ENCODE measurements at places on chromosomes 6 and 20.

GRCh38 chr6:22421198-22421597 lies 124.4 kb upstream of the PRL start:
- no peak for DNase-seq

GRCh38 chr6:41352907-41353306 lies 17.5 kb downstream of the NCR2 start:
- no peak for DNase-seq

GRCh38 chr20:63364801-63365585 lies 3.8 kb upstream of the CHRNA4 start:
- DNase-seq = no peak

DNA sequence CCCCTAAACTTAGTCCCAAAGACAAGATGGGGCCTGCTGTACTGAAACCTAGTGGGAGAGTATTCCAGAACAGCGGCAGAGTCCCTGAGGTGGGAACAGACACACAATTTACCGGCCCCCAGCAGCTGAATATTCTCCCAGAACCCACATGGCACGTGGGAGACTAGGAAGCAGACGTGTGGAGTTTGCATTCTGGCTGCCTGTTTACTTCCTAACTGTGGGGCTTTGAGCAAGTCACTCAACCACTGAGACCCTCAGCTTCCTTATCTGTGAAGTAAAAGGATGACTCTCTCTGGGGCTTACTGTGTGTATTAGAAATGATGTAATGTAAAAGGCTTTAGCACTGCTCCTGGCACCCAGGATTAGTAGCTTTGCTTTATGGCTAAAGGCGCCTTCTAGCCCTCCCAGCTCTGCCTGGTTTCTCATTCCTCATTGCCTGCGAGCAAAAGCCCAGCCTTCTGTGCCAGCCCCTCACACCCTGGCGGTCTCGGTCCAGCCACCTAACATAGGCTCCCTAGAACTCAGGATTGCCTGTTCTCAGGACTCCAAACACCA lies 353.1 kb downstream of the CDC5L start:
- DNase-seq = no peak

DNA sequence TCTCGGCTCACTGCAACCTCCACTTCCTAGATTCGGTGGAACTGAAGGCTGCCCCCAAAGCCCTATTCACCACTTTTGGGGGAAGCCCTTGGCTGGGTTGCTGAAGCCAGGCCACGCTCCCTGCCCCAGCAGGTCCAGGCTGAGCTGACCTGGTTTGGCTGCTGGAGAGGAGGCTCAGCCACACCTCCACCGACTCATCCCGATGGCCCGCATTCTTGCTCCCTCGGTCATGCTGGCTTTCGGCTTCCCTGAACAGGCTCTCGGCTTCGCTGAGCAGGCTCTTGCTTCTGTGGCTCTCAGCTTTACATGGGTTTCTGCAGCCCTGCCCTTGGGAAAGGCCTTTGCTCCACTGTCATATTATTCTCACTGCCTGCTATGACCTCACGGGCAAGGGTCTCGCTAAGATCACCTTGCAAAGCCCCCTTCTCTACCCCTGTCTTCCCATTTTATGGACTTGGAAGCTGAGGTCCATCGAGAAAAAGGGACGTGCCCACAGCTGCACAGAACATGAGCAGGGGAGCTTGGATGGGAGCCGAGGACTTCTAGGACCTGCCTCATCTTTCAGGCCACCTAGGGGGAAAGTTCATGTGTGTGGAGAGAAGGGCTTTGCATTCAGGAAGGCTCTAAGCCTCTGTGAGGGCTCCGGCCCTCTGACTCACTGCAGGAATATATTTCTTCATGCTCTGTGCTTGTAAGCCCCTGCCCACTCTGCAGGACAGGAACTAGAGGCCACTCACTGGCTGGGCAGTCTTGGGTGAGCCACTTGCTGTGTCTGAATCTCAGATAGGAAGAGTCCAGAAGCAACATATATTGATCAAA lies 15.6 kb downstream of the ARHGAP40 start:
- DNase-seq = no peak

DNA sequence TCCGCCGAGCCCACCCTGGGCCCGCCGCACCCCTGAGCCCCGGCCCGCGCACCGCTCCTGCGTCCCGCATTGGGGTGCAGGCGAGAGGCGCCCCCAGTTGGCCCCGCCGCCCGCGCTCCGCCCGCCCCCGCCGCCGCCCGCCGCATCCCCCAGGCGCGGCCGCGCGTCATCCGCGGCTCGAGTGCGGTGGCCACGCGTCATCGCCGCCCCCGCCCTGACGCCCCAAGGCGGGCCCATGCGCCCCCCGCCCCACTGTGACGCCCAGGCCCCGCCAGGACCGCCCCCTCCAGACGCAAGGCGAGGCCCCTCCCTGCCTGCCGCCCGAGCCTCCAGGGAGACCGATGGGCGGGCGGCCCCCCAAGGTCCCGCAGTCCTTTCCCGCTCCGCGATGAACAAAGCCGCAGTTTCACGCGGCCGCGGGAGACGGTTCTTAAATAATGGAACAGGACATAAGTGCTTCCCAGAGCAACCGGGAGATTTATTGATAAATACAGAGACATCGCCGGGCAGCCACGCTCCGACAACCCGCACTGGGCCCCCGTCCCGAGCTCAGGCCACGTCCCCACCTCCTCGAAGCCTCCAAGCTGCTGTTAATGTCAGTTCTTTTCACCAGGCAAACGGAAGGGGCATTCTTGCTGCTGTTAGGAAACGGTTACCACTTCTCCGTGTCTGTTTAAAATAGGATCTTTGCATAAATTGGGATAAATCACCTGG lies at the start of gene ANKRD60:
Gene ANKRD60, minus strand, starts transcription at position 170 of the 714 bp plus-strand sequence. Its CDS starts 0 bp downstream, at position 170.
- no peak for DNase-seq

GRCh38 chr6:137115658-137116057 lies 57.8 kb downstream of the IL22RA2 start:
- DNase-seq = no peak

GRCh38 chr20:42982218-42982617 lies 207.5 kb downstream of the PTPRT start:
- DNase-seq = no peak

GRCh38 chr20:46027245-46027853 lies 1.7 kb upstream of the SLC12A5 start:
- DNase-seq = no peak

DNA sequence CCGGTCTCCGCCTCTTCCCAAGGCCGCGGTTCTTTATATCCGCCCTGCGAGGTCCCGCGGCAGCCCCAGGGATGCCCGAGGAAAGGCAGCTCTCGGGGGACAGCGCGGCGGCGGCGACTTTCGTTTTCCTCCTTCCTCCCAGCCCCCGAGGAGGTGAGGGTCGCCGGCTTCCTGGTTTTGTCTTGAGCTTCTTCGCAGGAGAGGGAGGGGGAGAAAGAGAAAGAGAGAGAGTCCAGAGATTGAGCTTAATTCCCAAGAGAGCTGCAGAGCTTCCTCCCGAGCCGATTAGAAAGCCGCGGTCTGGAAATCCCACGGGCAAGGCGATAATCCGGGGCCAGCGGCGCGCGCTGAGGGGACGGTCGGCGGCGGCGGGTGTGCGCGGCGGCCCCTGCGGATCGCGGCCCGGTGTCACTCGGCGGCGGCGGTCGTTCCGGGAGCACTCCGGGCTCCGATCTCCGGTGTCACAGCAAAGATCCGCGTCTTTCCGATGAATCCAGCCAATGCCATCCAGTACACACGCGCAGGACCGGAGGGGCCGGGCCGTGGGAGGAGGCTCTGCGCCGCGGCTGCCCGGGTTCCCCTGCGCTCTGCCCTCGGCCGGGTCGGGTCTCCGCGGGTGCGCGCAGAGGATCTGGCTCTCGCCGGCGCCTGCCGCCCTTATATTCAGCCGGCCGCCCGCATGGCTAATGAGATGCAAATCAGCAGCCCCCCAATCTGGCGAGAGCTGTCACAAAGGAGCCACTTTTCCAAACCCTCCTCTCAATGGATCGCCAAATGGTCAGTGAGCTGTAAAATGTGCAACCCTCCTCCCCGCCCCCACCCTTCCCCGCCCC lies at the start of gene DLL1:
Gene DLL1, minus strand, starts transcription at position 783 of the 833 bp plus-strand sequence. CDS start 939 bp downstream, outside the sequence.
- no peak for DNase-seq

- DNase-seq = no peak
Observed at GRCh38 chr6:35468980-35469750, 964 bp downstream of the RPL10A start.

- DNase-seq = no peak
Observed at GRCh38 chr20:22910287-22910852, 124.7 kb upstream of the SSTR4 start.

DNA sequence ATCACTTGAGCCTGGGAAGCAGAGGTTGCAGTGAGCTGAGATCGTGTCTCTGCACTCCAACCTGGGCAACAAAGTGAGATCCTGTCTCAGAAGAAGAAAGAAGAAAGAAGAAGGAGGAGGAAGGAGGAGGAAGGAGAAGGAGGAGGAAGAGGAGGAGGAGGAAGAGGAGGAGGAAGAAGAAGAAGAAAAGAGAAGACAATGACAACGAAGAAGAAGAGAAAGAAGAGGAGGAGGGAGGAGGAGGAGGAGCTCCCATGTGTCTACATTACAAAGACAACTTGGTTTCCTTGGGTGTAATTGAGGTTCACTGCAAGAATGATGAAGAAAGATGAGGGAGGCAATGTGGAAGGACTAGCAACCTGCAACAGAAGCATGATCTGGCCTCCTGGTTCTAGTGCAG lies 21.3 kb upstream of the CEP85L start:
- DNase-seq = no peak

DNA sequence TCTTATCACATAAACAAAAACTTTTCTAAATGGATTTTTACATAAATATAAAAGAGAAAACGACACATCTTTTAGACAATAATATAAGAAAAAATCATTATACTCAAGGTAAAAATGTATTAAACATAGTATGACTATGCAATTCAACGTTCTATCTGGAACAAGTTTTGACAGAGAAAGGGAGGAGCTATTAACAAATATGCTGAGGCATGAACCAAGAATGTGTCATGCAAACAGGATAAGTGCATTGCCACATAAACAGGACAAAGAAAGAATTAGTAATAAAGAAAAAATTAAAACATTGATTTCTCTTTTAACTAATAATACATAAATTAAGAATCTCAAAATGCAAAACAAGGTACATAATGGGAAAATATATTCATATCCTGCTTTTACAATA lies 1353.4 kb upstream of the GJE1 start:
- DNase-seq = no peak

DNA sequence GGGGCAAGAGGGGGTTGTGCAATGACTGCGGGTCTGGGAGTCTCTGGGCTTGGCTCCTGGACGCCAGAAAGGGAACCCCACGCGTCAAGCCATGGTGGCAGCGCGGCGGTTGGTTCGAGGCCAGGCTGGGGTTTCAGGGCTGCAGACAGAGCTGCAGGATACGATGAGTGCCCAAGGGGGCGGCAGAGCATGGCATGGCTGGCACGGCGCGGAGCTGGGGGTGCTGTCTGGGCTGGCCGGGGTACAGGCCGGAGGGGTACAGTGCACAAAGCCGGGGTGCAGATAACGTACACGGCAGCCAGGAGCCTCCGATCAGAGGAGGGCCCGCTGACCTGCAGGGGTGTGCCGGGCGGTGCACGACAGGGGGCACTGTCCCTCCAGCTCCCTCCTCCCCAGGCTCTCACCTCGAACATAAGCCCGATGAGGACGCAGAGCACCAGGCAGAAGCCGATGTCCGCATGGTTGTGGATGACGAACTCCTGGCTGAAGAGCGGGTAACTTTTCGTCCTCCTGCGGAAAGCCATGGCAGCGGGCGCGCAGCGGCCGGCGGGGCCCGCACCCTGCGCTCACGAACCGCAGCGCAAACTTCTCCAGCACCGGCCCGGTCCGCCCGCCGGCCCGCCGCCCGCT lies 353 bp downstream of the TRAM2 start:
- DNase-seq = peak; percentile 36

DNA sequence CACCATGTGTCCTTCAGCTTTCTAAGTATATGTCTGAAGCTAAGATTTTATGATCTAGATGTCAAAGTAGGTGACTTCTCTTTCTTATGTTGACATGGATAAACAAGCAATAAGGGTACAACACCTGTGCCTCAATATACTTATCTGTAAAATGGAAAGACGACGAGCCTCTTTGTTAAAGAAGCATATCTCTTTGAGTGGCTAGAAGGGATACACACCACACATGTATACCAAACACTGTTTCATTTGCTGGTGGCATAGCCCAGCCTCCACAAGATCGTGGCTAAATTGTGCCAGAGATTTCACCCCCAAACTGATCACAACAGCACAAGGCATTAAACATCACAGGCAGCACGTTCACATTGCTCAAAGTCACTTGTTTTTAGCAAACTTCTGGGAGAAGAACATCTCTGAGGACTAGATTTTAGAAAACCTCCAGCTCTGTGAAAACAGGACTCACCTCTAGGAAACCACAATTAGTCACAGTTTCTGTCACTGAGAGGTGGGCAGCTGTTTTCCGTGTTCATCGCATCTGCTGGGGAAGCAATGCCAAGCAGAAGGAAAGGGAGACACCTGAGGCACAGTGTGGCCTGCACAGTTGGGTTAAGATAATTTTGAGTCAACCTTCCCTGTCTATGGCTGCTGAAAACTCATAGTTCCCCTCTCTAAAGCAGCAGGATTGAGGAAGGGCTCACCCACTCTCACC lies 263.0 kb upstream of the PLCB4 start:
- DNase-seq = no peak

DNA sequence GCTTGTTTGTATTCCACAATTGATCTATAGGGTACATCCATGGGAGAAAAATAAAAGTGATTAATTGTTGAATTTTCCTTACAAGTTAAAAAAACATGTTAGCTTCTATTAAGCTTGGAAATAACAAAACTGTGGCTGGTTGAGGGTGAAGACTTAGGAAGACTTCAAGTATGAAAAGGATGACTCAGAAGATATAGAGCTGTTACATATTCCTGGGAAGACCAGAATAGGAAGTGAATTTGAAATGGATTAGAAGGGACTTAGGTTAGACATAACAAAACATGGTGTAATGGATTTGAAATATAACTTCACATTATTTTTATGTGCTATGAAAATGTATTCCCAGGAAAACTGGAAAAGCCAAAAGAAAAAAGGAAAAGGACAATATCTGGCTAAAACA lies 732.2 kb downstream of the HDGFL1 start:
- DNase-seq = no peak
